ENCODE measurements at places on chromosomes 11 and 22.
A peak's percentile ranks its signal among the peaks of the same experiment; 100 is the strongest.

DNA sequence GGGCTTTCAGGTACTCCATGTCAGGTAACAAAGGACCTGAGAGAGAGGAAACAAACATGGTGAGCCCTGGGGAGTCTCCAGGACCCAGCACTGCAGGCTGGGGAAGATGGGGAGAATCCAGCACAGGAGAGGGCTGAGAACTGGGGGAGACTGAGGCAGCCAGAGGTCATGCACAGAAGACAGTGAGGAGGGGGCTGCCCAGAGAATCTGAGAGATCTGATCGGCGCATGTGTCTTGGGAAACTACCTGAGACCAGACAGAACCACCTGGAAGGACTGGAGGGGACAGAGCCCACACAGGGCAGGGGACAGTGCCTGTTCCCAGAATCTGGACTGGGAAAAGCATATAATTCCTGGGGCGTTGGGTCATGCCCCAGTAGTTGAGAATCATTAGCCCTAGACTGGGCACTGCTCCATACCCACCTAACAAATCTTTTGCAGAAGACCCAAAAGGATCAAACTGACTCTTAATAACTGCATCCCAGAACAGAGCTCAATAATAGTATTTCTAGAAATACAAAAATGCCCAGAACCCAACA lies 20.0 kb upstream of the COMT start:
- peak; percentile 15 for DNase-seq

GRCh38 chr22:48432781-48433518 lies 1394.7 kb downstream of the BRD1 start:
- no peak for DNase-seq

DNA sequence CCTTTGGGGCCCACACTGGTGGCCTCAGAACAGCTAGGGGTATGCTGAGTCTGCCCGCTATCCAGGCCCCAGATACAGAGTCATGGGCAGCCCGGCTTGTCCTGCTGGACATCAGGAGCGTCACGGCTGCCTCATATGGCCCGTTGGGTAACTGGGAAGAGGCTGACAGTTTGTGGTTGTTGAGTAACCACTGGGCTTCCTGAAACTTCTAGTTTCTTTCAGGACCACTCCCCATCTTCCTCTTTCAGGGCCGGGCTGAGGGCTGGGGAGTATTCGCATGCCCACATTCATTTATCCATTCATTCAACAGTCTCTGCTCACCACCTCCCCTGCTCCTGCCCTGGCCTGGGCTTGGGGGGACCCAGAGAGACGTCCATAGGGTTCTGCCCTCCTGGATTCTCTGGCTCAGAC lies 13.4 kb upstream of the P2RY2 start:
- DNase-seq, result no peak

GRCh38 chr11:112128483-112129121 lies 35.3 kb downstream of the IL18 start:
- DNase-seq, result no peak

DNA sequence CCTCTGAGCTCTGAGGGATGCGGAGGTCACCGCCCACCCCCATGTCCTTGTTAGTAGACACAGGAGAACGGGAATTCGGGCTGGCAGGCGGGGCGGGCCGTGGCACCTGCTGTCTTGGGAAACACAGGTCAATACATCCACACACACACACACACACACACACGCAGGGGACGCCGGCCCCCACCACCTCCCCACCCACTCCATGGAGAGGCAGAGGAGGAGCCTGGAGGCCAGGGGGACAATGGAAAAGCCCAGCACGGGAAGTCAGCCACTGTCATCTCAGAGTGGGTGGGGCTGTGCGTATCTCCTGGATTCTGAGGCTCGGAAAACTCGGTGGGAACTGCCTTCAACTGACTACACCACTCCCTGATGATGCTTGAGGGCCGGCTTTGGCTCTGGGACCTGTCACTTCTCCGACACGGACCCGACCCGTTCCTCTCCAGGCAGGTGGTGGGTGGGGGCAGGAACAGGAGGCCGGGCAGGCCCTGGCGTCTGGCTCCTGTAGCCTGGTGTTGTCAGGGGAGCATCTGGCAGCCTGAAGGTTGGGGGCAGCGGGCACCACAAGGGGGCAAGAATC lies 18.5 kb upstream of the TMEM184B start:
- DNase-seq, result no peak

DNA sequence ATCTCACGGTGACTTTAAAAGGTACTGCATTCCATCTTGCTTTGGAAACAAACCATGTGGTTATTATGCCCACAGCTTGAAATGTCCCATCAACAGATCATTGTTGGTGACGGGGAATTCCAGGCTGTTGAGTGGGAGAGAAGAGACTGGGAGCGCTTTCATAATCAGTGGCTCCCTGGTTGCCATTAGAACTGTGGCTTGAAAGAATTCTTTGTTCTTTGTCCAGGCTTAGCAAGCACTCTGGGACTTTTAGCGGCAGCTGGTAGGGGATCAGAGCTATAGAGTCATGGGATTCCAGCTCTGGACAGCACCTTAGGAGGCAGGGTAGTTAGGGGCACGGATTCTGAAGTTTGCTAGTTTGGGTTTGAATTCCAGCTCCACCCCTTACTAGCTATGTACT lies 22.0 kb downstream of the MMP20 start:
- no peak for DNase-seq

DNA sequence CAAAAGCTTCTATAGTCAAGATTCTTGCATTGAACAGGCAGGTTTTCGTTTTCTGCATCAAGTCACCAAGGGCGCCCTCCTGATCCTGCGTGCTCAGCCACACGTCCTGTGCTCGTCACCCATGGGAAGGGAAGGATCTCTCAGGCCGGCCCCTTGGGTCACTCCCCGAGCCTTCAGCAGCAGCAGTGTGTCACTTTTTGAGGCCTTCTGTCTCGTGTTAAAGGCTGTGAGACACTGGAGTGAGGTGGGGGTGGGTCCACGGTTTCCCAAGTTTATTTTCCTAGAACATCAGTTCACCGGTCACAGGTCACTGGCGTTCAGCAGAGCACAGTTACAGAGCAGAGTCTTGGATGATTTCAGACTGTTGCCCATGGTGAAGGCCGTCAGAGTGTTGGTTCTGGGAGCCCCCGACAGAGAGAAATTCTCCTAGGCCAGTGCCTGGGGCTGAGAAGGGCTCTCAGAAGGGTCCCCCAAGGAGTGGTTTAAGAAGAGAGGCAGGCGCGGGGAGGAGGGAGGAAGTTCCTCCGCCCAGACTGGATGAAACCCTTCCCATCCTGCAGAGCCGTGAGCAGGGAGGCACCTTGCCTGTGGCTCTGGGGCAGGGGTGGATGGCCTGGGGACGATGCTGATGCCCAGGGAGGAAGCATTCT lies 13.5 kb upstream of the ADORA2A start:
- DNase-seq, result no peak

DNA sequence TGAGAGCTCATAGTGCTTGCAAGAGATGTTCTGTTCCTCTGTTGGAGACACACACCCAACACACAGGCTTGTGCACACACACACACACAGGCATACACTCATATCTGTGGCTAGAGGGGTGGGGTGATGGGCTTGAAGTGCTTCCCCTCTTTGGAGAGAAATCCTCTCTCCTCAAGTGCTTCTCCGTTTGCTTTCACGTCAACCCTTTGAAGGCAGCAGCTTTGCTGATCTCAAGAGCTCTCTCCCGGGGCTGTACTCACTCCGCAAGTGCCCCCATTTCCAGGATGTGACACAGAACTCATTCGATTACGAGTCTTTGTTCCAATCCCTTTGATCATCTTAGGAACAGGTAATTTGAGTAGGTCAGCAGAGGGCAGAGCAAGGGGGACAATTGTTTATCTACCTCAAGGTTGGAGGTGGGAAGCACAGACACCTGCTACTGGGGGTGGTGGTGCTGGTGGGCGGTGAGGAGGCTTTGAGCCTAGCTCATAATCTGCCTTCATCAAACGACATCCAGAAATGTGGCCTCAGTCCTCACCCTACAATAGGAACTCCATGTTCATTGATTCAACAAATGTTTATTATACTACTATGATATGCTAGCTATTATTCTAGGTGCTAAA lies 529.8 kb upstream of the CADM1 start:
- DNase-seq, result no peak

- no peak for DNase-seq
Observed at GRCh38 chr11:64185175-64185692, 737 bp upstream of the STIP1 start.

DNA sequence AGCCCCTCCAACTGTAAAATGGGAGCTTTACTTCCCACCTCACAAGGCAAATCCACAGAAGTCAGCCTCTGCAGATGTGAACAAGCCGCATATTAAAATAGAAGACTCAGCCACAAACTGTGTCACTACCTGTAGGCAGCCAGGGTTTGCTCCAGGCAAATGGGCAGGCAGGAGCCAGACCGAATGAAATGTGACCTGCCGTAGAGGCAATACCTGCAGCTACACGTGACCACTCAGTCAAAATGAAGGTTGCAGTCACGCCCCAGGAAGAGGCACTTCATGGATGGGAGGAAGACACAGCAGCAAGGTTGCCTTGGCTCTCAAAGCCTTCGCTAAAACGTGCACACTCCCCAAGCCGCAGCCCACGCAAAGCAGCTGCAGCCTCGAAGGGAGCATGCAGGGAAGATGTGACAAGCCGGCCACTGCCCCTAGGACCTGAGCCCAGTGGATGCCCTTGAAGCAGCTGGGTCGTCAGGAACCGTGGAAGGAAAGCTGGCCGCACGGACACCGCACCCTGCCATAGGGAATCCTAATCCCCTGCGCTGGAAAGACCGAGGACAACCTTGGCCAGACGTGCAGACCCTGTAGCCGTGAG lies 53.1 kb downstream of the SHANK2 start:
- DNase-seq, result no peak

DNA sequence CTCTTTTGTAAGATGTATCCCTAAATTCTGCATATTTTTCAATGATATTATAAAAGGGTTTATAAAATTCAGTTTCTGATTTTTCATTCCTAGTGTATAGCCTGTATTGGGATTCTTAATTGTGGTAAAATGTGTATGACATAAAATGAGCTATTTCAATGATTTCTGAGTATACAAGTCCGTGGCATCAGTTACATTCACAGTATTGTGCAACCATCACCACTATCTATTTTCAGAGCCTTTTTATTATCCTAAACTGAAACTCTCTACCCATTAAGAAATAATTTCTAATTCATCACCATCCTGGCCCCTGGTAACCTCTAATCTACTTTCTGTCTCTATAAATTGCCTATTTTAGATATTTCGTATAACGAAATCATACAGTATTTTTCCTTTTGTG lies 39.8 kb downstream of the EIF3F start:
- DNase-seq, result no peak

- no peak for DNase-seq
Observed at GRCh38 chr11:110896358-110896757, 184.1 kb upstream of the ARHGAP20 start.

DNA sequence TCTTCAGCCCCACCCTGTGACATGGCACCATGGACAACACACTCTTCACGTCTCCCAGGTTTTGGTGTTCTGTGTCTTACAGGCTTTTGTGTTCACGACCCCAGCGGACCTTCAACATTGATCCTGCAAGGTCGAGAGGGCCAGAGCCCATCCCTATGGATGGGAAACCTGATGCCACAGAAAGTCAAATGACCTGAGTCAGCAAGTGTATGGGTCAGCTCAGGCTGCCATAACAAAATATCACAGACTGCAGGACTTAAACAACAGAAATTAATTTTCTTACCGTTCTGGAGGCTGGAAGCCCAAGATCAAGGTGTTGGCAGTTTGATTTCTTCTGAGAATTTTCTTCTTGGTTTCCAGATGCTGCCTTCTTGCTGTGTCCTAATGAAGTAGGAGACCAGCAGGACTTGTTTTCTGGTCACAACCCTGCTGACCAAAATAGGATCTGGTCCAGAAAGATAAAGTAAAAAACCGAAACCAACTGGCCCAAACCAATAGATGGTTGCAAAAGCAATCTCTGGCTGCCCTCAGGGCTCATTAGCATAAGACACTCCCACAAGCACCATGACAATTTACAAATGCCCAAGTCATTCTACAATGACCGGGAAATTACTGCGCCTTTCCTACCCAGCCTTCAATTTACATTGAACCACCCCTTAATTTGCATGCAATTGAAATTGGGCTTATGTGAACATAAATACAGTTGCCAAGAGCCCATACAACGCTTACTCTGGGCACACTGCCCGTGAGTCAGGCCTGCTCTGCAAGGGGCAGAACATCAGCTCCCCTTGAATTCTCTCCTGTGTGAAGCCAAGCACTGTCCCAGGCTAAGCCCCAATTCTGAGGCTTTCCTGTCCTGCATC lies 113.9 kb downstream of the RPS6KA4 start:
- DNase-seq, result no peak

DNA sequence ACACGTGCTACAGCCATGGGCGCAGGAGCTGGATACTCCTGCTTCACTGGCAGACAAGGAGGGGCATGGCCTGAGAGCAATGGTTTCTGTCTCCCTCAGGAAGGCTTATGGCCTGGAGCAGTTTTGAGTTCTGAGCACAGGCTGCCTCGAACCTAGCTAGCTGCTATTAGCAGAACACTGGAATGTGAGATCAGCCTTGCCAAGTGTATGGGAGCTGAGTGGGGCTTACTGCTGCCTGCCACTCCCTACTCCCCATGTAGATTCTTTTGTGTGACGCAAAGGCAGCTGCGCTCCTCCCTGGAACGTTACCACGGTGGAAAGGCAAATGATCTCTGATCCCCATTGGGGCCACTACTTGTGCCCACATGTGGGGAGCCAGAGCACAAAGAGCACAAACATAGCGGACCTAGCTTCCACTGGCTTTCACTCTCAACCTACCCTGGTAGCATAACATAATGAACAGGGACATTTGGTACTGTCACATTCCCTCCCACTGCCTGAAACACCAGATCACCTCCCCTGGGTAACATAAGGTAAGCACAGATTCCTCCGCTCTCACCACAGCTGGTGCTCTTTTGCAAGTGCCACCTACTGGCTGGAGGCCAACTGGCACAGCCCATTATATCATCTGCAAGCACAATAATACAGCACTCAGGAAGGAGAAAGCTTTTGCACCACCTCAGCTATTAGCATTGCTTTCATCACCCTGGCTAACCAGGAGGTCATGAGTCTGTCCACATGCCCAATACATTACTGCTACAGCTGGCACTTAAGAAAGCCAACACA lies 84.6 kb upstream of the GUCY1A2 start:
- no peak for DNase-seq

DNA sequence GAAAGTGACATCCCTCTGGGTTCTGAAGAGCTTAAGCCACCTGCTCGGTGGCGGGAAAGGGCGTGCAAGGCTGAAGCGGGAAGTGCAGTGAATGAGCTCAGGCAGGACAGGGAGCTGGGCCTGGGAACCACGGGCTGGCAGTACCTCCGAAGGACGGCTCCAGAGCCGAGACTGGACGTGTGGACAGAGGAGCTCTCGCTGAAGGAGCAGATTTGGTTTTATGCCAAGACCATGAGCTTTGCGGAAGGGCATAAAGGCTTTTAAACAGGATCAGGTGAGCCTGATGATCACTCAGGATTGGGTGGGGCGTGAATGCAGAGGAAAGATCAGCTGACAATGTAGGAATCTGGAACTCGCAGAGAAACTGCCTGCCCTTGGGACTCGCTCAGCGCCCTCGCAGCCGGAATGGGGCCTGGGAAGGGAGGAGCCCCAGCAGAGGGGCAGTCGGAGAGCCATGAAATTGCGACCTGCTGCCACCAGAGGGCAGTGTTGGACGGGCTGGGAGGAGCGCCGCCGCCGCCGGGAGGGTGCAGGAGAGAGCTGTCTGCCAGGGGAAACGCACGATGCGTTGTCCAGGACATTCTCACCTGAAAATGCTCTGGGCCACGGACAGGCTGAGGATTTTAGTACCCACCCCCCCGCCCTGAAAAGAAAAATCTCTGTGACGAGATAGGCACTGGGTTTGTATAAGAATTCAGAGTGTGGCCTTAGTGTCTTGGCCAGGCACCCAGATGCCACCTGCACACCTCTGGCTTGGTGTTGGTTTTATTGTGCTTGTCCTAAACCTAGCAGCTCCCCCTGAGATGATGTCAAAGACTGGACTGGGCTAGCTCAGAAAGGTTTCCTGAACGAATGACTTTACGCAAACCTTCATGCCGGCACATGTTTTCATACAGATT lies 324.4 kb downstream of the NTM start:
- peak; percentile 88 for DNase-seq

GRCh38 chr11:17743808-17744119 lies 9.2 kb downstream of the KCNC1 start:
- no peak for DNase-seq

Measured in right hindlimb (tissue), 1 donor.